ENCODE measurements at places on chromosomes 6 and 20. TPM values are rescaled to one million over a fixed set of nuclear protein-coding genes. Genes with fewer than 3 reads are reported as not detected.
A peak's percentile ranks its signal among the peaks of the same experiment; 100 is the strongest.

- no peak for DNase-seq
Observed at GRCh38 chr6:113690281-113691259, 166.6 kb upstream of the MARCKS start.

GRCh38 chr20:33064572-33065287 lies 11.0 kb downstream of the BPIFB3 start:
- no peak for DNase-seq

- DNase-seq = no peak
Observed at GRCh38 chr6:79077715-79078074, 359 bp downstream of the PHIP start.

GRCh38 chr6:47237196-47237595 lies 72.5 kb downstream of the TNFRSF21 start:
- no peak for DNase-seq

- peak; percentile 67 for DNase-seq
Observed at GRCh38 chr20:20277894-20278335, 90.0 kb upstream of the INSM1 start.

GRCh38 chr6:40692337-40692736 lies 105.2 kb upstream of the LRFN2 start:
- DNase-seq = no peak

The OGFR gene
- 21.0 TPM for total RNA-seq

DNA sequence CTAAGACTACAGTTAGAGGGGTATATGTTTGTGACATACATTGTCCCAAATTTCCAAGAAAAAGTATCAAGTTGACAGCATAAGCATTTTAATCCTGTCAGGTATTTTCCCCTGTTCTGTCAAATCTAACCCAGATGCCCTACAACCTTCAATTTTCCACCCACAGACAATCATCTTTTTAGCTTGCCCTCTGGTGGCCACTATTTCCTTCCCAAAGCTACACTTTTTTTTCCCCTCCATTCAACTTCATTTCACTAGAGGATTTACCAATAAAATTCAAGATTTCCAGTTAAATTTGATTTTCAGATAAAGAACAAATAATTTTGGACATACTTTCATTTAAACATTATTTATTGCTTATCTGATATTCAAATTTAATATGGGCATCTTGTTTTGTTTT lies 286.6 kb downstream of the TENT5A start:
- no peak for DNase-seq

GRCh38 chr6:42507195-42507594 lies 55.5 kb upstream of the TRERF1 start:
- no peak for DNase-seq

GRCh38 chr6:105824732-105825131 lies 261.4 kb upstream of the PRDM1 start:
- DNase-seq = no peak

The HIVEP1 gene
- total RNA-seq = 13.4 TPM

Measured in left ventricle myocardium superior (tissue), 1 donor.